SK-N-SH (cell line): ENCODE measurements at places on chromosomes 4 and X.
A peak's percentile ranks its signal among the peaks of the same experiment; 100 is the strongest.

DNA sequence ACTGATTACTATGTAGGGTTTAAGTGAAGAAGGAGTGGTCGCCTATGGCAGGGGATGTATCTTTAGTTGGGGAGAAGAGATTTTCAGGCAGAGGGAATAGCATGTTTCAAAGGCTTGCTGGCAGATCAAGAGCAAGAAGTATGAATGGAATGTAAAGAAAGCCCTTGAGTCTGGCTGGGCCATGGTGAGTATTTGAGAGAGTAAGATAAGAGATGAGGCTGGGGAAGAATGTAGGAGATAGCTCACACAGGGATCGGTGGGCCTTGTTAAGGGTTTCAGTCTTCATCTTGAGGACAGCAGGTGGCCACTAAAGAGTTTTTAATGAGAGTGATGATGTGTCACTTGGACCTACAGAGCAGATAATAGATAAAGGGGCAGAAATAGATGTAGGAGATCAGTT lies 319.1 kb upstream of the RPS6KA3 start:
- DNase-seq = no peak

- DNase-seq = no peak
Observed at GRCh38 chr4:156723951-156724668, 247.5 kb downstream of the PDGFC start.

DNA sequence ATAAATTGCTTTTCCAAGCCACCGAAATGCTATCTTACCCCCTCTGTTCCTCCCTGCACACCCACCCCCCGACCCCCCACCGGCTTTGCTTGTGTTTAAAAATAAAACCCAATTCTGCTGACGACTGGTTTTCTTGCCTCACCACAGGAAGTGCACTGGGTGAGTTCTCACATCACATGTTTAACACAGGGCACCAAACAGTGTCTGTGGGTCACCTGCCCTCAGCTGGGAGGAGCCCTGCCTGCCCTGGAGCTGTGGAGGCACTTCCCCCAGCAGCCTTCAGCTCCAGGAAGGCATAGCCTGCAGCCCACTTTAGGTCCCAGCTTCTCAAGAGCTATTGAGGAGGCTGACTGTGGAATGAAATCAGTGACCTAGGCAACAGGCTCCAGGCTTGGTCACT lies 8.8 kb downstream of the TMEM255A start:
- no peak for DNase-seq

DNA sequence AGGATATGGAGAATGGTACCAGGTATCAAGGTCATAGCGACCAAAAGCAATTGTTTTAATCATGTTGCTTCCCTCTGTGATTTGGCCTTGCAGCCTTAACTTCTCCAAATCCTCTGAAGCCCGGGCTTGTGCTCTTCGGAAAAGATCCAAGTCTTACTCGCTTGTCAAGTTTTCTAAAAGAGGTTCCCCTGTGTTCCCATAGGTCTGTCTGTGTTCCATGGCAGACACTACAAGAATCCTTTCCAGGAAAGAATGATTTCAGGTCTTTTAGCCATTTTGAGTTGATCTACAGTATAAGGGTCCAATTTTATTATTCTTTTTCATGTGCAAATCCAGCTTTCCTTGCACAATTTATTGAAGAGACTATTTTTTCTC lies 710.6 kb upstream of the DIAPH2 start:
- no peak for DNase-seq

DNA sequence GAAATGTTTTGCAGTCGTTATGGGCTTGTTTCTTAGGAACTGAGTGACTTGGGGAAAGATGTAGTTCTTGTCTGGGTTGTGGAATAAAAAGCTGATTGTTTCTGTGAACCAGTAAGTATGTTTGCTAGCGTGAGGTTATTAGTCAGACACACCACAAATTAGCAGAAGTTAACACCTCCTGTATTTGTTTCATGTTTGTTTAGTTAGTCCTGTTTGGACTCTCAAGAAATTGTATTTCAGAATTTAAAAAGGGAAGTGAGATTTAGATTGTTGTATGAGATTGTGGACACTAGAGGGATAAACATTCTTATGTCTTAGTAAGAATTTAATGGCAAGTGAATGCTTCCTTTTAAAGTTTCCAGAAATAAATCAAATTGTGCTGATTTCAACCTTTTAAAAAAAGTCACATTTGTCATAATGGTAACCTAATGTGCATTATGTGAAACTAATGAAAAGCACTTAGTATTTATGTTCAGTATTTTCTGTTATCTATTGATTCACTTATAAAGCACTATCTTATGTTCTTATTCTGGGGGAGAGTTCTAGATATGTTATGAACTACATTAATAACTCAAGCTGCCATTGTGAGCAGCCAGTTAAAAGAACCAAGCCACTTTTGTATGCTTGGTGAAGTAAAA lies 25.6 kb downstream of the ATP10D start:
- no peak for DNase-seq

DNA sequence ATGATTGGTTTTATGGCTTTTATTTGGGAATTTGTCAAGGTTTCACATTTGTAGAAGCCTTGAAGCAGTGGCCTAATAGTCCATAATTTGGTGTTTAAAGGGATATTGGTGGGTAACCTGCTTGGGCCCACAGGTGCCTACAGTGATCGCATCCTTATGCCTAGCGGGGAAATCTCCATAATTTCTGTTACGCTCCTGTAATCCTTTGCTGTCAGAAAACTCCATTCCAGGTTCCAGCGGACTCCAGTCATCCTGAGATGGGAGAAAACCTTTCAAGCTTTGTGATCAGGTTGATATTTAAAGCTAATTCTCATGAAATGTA lies 257.0 kb upstream of the JADE1 start:
- DNase-seq = no peak

GRCh38 chrX:45769761-45770582 lies 569.3 kb upstream of the DIPK2B start:
- DNase-seq = peak; percentile 9

DNA sequence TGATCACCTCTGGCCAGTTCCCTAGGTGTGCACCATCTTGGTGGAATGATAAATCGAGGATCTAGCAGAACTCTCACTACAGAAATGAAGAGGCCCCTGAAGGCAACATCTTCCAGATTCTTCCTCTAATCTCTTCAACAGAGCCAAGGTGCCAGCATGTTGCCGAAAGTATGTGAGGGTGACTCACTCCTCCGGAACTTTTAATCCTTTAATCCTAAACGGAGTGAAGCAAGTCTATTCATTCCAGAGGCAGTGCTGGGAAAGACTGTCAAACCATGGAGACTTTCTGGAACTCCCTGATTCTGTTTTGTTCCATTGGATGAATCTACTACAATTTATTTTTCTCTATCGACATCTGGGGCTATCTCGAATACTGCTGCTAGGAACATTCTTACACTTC lies 68.7 kb downstream of the SUPT20HL2 start:
- no peak for DNase-seq

DNA sequence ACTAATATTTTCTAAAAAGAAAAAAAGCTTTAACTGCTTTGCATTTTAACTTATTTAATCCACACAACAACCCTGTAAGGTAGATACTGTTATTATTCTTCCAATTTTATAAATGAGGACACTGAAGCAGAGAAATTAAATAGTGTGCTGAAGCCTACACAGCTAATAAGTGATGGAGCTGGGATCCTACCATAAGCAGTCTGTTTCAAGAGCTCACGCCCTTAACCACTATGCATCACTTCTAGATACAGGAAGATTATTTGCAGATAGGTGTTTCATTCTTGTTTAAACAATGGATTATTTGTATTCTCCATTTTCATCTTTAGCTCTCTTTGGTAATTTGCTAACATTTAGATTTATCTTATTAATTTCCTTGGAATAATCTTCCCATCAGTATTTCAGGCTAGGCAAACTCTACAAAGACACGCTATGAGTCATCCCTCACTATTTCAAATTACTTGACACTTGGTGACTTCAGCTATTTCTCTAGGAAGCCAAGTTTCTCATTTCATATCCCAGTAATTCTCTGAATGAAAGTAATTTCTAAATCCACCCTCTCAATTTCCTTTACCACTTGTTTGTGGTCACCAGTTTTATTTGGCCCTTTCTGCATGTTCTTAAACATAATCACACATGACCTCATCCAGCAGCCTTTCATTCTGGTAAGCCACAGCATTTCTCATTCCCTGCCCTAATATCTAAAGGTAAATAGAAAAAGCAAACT lies 67.3 kb downstream of the ASB9 start:
- no peak for DNase-seq

DNA sequence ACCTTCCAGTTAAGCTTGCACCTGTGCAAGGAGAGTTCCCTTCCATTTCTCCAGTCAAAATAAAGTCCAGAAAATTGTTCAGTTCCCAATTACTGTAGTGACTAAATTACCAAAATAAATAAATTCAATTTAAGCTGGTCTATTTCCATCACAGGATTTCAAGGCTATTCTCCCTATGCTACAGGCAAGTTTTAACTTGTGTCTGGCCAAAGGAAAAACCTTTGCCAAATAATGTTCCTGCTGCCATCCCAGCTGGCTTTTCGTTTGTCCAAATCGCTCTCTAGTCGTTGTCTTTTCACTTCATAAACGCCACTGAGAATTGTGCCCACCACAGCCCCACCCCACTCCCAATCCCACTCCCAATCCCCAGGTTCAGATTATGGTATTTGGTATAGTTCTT lies 2.4 kb downstream of the KCTD8 start:
- DNase-seq = no peak

GRCh38 chr4:99863804-99864203 lies 30.4 kb downstream of the LAMTOR3 start:
- no peak for DNase-seq

GRCh38 chrX:23478056-23478455 lies 143.4 kb downstream of the PTCHD1 start:
- DNase-seq = no peak

DNA sequence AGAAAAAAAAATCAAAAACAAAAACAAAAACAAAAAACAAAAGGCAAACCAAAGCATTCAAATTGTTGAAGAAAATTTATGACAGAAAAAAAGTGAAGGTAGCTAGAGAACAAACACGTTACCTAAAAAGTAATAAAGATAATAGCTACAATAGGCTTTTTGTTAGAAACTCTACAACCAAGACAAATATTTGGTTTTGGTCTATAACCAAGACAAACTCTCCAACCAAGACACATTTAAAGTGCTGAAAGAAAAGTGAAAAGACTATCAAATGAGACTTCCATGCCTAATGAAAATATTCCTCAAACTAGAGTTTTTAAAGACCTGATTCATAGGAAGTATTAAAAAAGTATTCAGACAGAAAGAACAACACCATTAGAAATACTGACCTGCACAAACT lies 391.9 kb upstream of the NDST4 start:
- no peak for DNase-seq

DNA sequence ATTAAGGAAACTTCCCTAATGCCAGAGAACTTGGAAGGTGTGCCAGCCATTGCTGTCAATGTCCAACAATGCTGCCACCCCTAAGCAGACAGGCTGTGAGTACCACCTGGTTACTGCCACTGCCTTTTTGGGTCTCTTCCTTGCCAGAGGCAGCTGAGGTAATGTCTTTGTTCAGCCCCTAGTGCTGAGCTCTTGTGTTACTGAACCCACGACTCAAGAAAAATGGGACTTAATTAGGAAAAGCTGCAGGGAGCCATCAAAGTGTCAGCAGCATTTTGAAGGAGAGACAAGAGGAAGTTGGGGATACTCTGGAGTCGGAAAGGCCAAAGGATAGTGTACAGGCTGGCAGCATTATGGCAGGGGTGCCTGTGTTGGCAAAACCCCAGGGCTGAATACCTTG lies 283.7 kb downstream of the AFF2 start:
- no peak for DNase-seq

GRCh38 chr4:85913931-85914694 lies 439.2 kb downstream of the ARHGAP24 start:
- no peak for DNase-seq

DNA sequence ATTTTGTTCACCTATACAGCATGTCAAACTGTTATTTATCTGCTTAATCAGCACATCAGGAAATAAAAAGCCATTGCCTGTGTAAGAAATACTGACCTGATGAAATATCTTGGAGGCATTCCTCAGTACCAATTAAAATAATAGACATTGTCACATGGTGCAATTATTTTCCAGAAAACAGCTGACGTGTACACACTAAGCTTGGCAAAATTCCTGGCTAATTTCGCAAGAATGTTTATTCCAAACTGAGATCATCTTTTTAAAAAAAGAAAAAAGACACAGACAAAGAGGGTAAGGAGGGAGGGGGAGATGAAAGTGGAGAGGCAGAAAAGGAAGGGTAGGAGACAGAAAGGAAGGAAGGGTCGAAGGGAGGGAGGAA lies 61.9 kb upstream of the NFKB1 start:
- DNase-seq = no peak

DNA sequence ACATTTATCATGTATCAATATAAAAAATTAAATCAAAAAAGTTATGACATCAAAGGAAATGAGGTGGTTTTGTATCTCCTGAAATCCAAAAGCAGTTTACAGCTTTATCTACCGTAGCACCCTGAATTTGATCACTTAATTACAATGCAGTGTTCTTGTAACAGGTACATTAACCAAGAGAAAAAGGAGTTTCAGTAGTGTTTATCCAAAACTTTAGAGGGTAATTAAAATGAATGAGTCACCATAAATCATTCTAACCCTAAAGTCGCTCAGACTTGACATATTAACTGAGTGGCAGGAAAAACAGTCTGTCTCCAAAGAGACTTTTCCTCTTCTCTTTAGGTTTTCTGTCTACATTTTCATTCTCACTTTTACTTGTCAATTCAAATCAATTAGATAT lies 907.6 kb upstream of the EPHA5 start:
- DNase-seq = no peak

- no peak for DNase-seq
Observed at GRCh38 chr4:109611045-109611646, 51.1 kb downstream of the MCUB start.

- no peak for DNase-seq
Observed at GRCh38 chrX:131779741-131780140, 235.9 kb downstream of the OR13H1 start.

GRCh38 chr4:4845027-4845426 lies 14.4 kb upstream of the MSX1 start:
- no peak for DNase-seq

GRCh38 chr4:36281384-36282106 lies at the start of gene DTHD1:
Gene DTHD1 (plus strand): TSS chr4:36281616. CDS start chr4:36281759, 143 bp downstream.
- DNase-seq = no peak

- no peak for DNase-seq
Observed at GRCh38 chrX:17414027-17414658, 39.1 kb downstream of the NHS start.

GRCh38 chr4:3464911-3465697 lies 2.0 kb downstream of the DOK7 start:
- no peak for DNase-seq

DNA sequence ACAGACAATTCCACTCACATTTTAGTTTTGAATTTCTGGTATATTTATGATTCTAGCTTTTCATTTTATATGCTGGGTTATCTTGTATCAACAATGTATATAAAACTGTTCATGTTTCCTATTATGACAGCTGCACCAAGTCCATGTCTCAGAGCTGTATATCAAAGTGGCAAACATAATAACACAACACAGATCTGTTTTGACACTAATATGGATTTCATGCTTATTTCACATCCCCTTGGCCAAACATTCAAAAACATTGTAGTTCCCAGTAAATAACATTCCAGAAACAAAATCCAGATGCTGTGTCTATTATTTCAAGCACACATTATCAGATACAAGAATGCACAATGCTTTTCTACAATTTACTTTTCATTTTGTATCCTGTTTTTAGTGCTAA lies 380.6 kb upstream of the MAGEB2 start:
- DNase-seq = no peak

- peak; percentile 30 for DNase-seq
Observed at GRCh38 chr4:118224243-118224829, 128.5 kb downstream of the PRSS12 start.

GRCh38 chr4:3320361-3321023 lies 27.7 kb downstream of the RGS12 start:
- no peak for DNase-seq

GRCh38 chrX:100731441-100732281 lies at the start of gene SYTL4:
Gene SYTL4 (minus strand): TSS chrX:100732121. CDS start chrX:100702037, 30,084 bp downstream.
- DNase-seq = peak; percentile 60
